Hypothalamus (tissue), 51 donors: ENCODE measurements at places on chromosomes 6 and 20.
A peak's percentile ranks its signal among the peaks of the same experiment; 100 is the strongest.

DNA sequence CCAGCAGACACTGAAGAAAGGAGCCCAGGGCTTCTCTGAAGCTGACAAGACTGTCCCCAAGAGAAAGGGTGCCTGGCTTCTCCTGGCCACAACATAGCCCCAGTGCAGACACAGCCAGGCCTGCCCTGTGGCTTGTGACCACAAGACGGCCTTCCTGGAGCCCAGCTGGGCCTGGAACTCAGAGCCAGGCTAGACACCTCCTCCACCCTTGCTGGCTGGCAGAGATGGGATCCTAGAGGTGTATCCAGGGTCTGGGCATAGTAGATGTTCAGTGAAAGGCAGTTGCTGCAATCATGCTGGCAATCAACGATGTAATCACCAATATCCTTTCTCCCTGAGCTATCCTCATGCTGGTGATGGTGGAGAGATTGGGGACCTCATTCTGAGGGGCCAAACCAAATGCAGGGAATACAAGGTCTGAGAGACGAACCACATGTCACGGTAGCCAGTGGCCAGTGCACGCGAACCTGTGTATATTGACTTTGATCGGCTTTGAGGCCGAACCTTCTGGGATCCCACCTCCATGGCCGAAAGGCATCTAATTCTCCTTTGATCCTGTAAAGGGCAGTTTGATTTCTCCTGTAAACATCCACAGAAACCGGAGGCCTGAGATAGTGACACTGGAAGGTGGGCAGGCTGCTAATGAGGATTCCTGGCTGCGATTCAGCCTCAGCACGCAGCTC is 115.2 kb downstream of the PSMB1 start:
- no peak for DNase-seq

DNA sequence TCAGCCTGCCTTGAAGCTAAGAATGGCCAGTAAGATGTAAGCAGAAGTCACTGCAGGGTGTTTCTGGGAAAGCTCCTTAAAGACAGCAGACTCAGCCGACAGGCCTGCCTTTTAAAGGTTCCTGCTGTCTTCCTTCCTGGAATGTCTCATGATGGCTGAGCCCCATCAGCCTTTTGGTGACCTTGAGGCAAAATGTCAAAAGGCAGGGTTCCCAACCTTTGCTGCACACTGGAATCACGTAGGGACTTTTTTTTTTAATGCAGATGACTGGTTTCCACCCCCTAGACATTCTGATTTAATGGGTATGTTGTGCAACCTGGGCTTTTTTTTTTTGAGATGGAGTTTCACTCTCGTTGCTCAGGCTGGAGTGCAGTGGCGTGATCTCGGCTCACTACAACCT is 11.6 kb downstream of the MDGA1 start:
- DNase-seq = no peak

DNA sequence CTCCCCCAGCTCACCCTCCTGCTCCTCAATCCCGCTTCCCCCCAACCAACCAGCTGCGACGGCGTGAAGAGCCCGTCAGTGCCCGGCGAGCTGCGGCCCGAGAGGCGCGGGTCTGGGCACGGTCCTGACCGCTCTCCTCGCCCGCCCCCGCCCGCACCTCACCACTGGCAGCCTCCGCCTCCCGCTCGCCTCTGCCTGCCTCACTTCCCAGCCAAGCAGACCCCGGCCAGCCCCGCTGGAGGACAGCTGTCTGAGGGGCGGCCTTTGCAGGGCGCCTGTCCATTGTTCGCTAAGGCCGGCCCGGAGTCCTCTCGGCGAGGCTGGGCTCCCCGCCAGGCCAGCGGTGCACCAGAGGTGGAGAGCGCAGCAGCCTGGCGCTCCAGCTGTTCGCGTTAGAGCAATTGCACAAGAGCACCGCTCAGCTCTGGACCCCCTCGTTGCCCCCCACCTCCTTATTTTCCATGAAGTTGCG is 1.3 kb downstream of the SOBP start:
- DNase-seq = peak; percentile 19

DNA sequence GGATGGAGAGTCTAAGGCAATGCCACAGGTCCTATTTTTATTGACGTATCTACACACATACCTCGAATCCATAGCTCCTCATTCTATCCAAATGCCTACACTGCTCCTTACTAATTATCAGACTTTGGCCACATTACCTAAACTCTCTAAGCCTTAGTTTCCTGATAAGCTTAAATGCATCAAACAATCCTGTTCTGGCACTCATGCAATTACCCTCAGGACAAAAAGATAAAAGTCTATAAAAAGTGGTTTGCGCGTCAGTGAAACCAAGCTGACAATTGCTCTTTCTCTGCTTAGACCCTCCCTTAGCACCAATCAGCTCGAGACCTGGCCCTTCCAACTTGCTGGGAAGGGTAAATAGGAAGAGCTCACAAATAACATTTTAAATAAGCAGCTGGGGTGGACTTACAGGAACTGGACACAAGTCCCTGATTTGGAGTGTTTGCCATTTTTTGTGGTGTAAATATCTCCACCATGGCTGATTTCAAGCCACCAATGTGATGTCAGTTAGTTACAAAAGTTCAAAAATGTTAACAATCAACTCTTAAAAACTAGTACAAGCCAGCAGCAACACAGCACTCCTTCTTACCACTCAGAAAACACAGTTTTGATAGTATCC is 7.2 kb upstream of the PLEKHG1 start:
- no peak for DNase-seq

- DNase-seq = no peak
These were observed 17.9 kb upstream of the TENT5A start for GRCh38 chr6:81770381-81770780.
